ENCODE measurements at places on chromosomes 4 and X.

DNA sequence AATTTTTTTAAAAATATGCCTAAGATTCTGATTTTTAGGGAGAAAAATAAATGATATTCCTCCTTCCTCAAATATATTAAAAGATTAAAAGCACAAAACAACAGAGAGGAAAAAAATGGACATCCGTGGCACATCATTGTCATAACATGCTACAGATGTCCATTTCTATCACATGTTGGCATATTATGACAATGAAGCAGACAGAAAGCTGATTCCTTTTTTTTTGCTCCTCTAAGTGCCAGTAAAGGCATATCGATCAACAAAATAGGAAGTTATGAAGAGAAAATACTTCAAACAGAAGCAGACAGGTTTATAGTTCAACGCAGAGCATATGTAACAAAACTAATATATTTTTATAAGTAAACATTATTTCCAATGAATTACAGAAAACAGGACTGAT, 11.2 kb downstream of the KLHL8 start:
- no peak for DNase-seq

DNA sequence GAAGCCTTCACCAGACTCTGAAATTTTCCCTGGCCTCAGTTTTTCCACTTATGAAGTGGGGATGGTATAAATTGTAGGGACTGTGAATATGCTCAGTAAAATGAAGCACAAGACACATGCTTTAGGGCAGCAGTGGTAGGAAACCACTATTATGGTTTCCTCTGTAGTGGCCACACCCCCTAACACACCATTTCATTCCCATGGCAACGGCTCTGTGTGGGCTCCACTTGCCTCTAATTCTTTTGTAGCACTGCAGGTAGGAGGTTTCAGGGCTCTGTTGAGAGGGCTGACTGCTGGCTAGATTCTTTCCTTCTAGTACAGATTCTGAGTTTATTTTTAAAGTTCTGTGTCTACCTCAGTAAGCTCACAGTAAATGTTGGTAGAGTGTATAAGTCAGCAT, 3.5 kb upstream of the VMA21 start:
- DNase-seq = no peak

- DNase-seq = no peak
Observed at GRCh38 chrX:16659321-16659720, 9.4 kb downstream of the S100G start.

GRCh38 chr4:2330091-2331042, 68.5 kb upstream of the MXD4 start:
- DNase-seq = no peak

DNA sequence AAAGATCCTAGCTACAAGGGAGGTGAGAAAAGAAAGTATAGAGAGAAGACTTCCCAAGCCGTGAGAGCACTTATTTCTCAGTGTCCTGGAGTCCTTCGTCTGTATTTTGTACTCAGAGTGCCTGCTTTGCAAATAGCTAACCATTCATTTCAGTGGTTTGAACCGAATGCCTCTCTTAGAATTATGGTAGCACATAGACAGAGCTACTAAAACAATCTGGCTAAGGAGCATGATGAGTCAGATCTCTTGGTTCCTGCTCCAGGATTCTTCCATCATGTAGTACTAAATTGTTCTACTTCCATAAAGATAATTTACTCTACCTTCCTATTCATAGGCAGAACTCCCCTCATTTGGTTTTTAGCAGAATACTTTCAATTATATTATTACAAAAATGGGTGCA, 946.6 kb downstream of the STIM2 start:
- no peak for DNase-seq

DNA sequence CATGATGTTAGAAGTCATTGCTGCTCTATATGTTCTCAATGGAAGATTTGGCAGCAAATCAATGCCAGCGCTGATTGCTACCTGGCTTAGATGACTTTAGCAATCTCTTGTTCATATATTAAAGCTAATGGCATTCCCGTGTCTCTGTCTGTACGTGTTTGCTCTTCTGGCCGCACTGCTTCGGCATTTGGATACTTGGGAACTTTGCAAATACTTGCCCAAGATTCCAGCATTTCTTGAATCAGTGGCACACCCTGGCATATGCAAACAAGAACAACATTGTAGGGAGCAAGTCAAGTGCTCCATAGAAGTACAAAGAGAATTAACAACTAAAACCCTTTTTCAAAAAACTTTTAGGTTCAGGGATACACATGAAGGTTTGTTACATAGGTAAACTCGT, 128.9 kb upstream of the TMEM164 start:
- no peak for DNase-seq

DNA sequence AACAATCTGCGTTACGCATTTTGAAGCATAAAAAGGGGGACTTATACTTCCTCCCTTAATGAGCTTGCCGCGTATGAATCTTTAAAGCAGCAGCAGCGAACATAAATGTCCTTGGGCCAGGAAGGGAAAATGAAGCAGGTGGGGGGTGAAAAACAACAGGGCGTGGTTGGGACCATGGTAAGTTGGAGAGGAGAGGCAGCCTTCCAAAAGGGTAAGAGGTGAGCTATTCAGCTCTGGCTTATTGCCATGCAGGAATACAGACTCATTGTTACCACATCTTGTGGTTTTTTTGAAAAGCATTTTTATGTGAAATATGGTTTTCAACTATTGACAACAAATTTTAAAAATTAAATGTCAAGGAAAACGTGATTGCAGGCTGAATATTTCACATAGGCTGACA, 710.7 kb upstream of the FAM241A start:
- DNase-seq = no peak

DNA sequence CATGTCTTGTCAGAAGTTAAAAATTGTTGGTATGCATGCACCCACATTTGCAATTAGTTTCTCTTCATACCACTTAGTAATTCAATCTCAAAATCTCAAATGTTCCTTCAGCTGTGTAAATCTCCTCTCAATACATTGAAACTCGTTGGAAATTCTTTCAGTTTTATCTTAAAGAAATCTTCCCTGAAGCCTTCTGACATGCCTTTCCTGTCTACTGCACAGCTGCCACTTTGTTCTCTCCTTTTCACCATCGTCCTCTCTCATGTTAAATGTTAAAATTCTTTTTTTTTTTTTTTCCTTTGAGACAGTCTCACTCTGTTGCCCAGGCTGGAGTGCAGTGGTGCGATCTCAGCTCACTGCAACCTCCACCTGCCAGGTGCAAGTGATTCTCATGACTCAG, 30.9 kb downstream of the MCUB start:
- DNase-seq = no peak

DNA sequence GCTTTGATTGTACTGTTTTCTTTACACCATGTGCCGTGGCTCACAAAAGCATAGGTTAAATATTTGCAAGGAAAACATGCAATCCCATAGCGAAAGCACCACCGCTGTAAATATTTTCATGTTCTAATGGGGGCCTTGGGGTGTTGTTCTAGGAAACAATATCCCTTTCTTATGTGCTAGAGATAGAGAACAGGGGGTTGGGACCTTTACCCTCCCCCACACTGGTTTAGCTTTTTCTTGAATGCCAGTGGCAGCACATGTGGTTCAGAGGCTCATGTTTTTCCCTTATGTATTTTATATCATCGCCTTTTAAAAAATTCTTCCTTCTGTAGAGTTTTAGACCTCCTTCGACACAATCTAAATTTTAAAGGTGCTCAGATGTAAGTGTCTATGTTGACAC, 422.6 kb upstream of the TENM3 start:
- DNase-seq = no peak

DNA sequence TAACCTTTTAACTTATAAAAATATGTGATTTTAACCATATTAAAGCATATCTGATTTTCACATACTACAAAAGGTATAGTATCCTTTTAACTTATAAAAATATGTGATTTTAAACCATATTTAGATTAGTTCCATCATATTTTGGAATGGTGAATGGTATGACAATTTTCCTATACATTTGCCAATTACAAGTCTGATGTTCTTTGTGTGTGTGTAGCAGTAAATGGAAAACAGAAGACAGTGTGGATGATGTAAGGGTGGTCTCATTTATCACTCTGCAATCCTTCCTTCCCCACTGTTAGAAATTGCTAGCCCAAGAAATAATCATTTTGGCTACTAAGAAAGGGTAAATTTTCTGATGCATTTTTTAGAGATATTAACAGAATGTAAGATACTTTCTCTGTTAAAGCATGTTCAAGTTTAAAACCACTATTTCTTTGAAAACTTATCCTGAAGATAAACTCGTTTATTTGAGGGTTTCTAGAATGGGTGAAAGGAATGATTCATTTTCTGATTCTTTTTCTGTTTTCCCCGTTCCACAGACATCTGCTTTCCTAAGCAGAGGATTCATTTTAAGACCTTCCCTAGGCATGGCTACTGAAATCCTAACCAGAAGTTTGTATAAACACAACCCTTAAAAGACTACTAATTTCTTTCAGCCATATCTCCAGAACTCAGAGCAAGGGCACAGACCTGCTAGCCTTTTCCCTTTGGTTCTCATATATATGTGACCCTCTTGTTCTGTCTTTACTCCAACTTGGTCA, 21.0 kb downstream of the NUDT6 start:
- no peak for DNase-seq

DNA sequence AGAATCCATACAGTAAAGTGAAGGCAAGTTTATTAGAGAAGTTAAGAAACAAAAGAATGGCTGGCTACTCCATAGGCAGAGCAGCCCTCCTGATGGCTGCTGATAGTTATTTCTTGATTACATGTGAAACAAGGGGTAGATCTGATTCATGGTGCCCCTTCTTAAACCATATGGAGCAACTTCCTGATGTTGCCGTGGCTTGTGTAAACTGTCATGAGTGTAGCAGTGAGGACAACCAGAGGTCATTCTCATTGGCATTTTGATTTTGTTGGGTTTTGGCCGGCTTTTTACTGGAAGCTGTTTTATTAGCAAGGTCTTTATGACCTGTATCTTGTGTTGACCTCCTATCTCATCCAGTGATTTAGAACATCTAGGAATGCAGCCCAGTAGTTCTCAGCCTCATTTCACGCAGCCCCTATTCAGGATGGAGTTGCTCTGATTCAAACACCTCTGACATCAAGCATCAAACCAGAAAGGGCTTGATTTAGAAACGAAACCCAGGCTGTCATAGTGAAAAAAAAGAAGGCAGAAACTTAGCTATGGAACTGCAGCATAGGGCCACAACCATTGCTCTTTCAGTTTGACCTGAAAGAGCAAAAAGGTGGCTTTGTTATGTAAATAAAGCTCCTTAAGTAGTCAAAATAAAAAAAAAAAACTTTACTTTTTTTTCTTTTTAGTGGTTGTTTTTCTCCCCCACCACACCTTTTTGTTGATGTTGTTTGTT, 37.8 kb downstream of the SPCS3 start:
- DNase-seq = no peak

GRCh38 chr4:2742823-2743517, 13.2 kb downstream of the TNIP2 start:
- no peak for DNase-seq

- DNase-seq = no peak
Observed at GRCh38 chr4:82553020-82553419, 8.8 kb downstream of the TMEM150C start.

DNA sequence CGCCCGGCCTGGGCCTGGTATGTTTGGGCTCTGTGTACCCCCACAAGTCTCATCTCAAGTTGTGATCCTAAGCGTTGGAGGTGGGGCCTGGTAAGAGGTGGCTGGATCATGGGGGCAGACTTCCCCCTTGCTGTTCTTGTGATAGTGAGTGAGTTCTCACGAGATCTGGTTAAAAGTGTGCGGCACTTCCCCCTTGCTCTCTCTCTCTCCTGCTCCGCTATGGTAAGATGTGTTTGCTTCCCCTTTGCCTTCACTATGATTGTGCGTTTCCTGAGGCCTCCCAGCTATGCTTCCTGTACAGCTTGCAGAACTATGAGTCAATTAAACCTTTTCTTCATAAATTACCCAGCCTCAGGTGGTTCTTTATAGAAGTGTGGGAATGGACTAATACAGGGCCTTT, 53.0 kb downstream of the CHST7 start:
- no peak for DNase-seq

DNA sequence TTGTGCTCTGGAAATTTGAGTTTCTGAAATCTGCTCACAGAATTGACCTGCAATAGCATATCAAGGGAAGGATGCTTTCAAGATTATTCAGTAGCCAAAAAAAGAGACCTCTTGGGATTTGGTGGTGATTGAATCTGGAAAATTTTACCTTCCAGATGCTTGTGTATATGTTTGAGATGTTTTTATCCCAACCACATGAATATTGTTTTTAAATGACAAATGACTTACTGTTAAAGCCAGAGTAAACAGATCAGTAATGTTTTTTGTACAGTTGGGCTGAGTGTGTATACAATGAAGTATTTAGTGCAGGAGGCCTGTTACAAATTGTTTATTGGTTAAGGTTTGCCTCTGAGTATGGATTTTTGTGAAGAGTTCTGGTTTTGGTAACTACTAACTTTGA, 126.5 kb downstream of the CBR4 start:
- no peak for DNase-seq

DNA sequence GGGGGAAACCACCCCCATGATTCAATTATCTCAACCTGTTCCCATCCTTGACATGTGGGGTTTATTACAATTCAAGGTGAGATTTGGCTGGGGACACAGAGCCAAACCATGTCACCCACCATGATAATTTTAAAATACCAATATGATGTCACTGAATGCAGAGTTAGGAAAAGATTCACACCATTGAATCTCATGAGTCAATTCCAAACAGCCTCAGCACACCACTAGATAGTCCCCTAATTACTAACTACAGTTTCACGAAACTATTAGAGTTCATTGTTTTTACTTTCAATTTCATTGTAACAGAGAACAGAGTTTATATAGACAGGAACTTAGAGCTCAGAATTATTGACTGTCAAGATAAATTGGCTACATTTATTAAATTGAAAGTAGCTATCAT, 410.2 kb downstream of the FAM47A start:
- no peak for DNase-seq

DNA sequence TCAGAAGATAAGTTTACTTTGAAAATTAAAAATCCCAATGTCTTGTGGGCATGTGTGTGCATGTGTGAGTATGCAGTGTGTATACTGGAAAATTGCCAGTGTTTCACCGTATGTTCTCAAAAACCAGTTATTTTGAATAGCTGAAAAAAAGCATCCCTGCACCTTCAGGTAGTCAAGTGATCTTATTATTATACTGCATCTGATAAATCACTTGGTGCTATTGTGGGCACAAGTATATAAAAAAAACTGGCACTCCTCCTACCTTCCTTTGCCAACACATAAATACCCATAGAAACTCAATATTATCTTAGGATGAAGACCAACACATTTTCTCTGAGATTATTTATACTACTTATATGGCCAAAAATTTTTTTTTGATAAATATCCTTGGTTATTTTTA, 91.5 kb upstream of the MAP9 start:
- DNase-seq = no peak

- no peak for DNase-seq
Observed at GRCh38 chrX:14300376-14300775, 229.0 kb upstream of the GLRA2 start.

- DNase-seq = no peak
Observed at GRCh38 chrX:72313707-72314641, 8.3 kb upstream of the CITED1 start.

- DNase-seq = no peak
Observed at GRCh38 chr4:40971338-40971737, 221.6 kb downstream of the NSUN7 start.

DNA sequence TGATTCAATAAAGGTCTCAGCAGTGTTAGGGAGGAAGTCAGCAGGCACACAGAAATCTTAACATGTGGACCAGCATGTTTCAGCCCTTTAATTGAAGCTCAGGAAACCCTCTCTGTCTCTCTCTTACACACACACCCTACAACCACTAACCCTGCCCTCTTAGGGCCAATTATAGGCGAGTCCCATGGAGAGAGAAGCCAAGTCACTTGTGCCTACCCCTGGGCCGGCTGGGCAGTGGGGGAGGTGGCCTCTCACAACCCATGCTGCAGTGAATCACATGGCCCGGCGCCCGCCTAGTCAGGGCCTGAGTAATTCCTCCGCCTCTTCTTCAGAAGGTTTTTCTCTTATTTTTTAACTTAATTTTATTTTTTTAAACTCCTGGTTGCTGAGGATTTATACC, 3.7 kb downstream of the FGD1 start:
- DNase-seq = no peak
